ENCODE measurements at places on chromosomes 1 and 21. TPM values are rescaled to one million over a fixed set of nuclear protein-coding genes. Genes with fewer than 3 reads are reported as not detected.

GRCh38 chr1:24045771-24046170 is 65.6 kb upstream of the SRSF10 start:
- H3K4me3 ChIP-seq = no peak overlapping the region
- peak overlapping the region; percentile 48 for H3K27ac ChIP-seq
- DNase-seq = no peak
- H3K27me3 ChIP-seq = no peaks in the 10 kb centered on the region
- peaks cover 11% of the 10 kb centered on the region for H3K4me1 ChIP-seq

DNA sequence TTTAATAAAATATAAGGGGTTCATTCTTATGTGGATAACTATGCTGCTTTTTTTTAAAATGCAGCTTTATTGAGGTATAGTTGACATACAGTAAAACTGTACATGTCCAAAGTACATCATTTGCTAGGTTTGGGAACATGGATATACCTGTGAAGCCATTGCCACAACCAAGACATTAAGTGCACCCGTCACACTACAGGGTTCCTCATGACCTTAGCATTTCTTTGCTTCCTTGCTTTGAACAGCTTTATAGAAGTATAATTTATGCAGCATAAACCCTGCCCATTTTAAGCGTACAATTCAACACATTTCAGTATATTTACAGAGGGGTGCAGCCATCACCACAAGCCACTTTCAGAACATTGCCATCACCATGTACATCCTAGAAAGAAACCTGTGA is 26.3 kb downstream of the FHAD1 start:
- no peaks in the 10 kb centered on the region for H3K36me3 ChIP-seq
- DNase-seq = no peak
- H3K27ac ChIP-seq = no peak overlapping the region
- H3K27me3 ChIP-seq = no peaks in the 10 kb centered on the region
- no peak overlapping the region for H3K4me3 ChIP-seq

ATXN7L2 gene
- total RNA-seq = 3.6 TPM

GPR52 gene
- total RNA-seq = 1.1 TPM

- peaks cover 30% of the 10 kb centered on the region for H3K4me1 ChIP-seq
- no peak overlapping the region for H3K4me3 ChIP-seq
- H3K27ac ChIP-seq = peak overlapping the region; percentile 40
- peak; percentile 55 for DNase-seq
- no peaks in the 10 kb centered on the region for H3K27me3 ChIP-seq
These were observed 11.2 kb upstream of the HMGCS2 start for GRCh38 chr1:119779869-119780356.

PTPRU gene
- total RNA-seq = 44.5 TPM

SPRR2G gene
- total RNA-seq = not detected

DNA sequence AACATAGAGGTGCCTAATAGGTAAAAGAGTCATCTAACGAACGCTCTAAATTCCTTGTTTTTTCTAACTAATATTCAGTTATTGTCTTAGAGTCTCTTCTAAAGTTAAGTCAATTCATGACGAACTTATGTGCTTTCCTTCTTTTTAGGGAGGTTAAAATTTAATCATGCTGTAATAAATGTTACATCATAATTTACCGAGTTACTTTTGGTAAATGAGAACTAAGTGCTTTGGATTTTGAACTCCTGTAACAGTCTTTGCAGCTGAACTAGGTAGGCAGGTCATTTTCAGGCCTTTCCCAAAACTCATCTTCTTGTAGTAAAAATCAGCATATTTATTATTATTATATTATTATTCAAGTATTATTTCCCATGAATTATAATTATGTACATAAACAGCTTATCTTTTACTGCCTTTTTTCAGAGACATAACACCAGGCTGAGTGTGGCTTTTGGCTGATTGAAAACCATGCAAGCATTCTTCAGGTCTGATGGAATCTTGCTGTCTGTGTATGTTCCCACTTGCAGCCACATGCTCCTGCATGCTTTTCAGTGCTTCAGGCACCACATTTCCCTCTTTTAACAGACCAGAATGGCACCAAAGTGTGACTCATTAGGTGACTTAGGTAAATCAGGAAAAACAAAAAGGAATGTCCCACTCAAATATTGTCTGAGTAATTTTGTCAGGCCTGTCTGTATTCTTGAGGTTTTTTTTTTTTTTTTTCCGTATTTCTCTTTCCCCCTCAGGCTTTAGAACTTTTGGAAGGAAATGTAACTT is 81.0 kb upstream of the CD55 start:
- H3K27me3 ChIP-seq = no peaks in the 10 kb centered on the region
- H3K4me1 ChIP-seq = no peaks in the 10 kb centered on the region
- H3K4me3 ChIP-seq = no peak overlapping the region
- no peak for DNase-seq

GRCh38 chr1:17207966-17208418 is 3.1 kb downstream of the PADI1 start:
- no peak for DNase-seq
- H3K4me3 ChIP-seq = no peak overlapping the region
- no peaks in the 10 kb centered on the region for H3K36me3 ChIP-seq
- no peaks in the 10 kb centered on the region for H3K27me3 ChIP-seq

DNA sequence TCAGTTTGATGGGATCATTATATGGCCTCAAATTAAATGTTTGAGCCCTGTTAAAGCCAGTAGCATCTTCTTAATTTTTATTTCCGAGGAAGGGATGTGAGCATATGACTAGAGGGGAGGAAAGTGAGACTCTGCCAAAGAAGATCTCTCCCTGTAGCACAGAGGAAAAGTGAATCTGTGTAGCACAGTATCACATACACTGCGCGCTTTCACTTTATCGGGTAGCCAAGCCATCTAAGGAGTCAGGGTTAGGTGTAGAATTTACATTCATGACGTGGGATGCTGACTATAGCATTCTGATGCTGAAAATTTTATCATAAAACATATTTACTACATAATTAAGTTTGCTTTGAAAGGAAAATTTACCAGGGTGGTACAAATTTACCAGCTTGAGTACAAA is 24.0 kb downstream of the LRRC8D start:
- no peak overlapping the region for H3K4me3 ChIP-seq
- no peak overlapping the region for H3K27ac ChIP-seq
- DNase-seq = no peak
- no peaks in the 10 kb centered on the region for H3K36me3 ChIP-seq
- H3K4me1 ChIP-seq = peaks cover 10% of the 10 kb centered on the region

DNA sequence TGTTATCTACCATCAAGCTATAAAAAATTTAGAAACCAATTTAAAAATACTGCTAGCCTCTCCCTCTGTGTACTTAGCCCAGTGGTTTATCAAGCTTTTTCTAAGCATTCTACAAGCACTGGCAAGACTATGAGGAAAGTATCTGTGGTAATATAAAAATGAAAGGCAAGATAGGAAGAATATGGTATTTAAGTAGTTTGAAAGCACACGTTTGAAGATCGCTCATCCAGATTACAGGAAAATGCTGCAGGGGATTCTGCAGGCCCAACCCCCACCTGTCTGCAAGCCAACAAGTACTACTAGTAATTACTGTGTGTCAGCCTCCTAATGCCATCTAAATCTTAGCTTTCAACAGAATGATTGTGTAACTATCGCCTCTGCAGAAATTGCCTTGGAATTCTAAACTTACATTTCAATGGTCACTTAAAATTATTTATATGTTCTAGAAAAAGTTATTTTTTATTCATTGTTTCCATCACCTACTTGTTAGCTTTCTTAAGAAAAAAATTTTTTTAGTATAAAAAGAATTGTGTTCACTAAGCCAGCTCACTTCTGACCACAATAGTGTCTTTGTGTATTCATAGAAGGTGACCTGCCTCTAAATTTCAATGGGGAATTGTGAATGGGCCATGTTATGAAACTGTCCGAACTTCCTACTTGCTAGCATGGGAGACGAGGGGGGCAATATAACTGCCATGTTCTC is 8.5 kb downstream of the ERRFI1 start:
- peak overlapping the region; percentile 1 for H3K27ac ChIP-seq
- H3K27me3 ChIP-seq = no peaks in the 10 kb centered on the region
- H3K4me3 ChIP-seq = no peak overlapping the region
- H3K36me3 ChIP-seq = peaks cover 23% of the 10 kb centered on the region
- no peak for DNase-seq
- H3K4me1 ChIP-seq = peaks cover 67% of the 10 kb centered on the region

DNA sequence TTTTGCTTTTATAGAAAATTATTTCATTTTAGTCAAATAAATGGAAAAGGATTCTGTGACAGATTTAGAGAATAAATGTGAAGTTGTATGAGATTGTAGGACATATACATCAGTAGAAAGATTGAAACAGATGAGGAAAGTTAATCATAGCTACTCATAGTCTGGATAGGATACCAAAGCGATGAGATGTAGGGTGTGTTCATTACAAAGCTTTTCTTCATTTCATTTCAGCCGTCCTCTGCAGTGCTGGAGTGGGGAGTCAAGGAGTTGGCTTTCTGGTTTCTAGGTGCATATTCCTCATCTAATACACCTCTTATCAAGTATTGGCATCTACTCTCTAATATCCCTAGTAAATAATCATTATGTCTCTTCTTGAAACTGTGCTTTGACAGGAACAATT is 149.5 kb upstream of the NEGR1 start:
- no peaks in the 10 kb centered on the region for H3K27me3 ChIP-seq
- H3K36me3 ChIP-seq = no peaks in the 10 kb centered on the region
- H3K4me3 ChIP-seq = no peak overlapping the region
- H3K4me1 ChIP-seq = no peaks in the 10 kb centered on the region

DENND1B gene
- total RNA-seq = 19.2 TPM

DNA sequence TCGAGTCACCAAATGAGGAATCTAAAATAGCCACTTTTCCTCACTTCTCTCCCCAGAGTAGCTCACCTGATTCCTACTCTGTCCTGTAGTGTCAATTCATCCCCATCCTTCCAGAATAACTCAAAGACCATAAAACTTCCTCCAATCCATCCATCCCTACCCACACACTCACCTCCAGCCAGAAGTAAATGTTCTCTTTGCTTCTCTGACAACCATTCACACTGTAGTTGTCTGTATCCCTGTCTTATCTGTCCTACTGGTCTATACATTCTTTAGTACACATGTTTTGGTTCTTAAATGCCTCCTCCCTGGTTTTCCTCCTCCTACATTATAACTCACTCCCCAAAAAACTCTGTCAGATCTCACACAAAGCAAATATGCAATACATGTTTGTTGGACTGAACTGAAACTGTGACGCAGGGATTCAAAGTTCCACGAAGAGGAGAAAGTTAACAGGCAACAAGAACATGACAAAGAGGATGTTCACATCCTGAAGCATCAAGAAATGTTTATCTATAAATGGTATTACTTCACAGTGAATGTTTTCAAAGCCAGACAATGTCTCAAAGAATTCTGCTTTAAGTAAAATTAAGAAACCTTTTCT is 11.0 kb downstream of the TP53BP2 start:
- H3K27ac ChIP-seq = peak overlapping the region; percentile 49
- H3K36me3 ChIP-seq = no peaks in the 10 kb centered on the region
- H3K4me3 ChIP-seq = no peak overlapping the region
- no peak for DNase-seq

DNA sequence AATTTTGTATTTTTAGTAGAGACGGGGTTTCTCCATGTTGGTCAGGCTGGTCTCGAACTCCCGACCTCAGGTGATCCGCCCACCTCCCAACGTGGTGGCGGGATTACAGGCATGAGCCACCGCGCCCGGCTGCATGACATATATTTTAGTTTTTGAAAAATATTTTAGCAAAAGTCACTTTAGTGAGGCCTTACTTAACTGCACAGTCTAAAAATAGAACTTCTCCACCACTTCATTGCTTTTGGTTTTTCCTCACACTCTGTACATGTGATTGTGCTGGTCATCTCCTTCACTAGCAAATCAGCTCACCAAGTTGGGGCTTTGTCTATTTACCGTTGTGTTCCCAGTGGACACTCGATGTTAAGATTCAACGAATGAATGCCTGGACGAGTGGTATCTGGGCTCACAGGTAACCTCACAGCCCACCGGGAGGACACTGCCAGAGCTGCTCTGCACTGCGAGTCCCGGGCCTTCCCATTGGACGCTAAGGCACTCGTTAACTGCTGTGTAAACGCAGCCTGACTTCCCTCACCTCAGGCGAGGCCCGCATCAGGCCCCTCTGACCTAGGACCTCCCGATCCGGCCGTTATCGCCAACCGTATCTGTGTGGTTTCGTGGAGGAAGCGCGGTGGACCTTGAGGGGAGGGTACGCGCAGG is 14.0 kb upstream of the ZNF692 start:
- peak overlapping the region; percentile 97 for H3K27ac ChIP-seq
- no peaks in the 10 kb centered on the region for H3K27me3 ChIP-seq
- DNase-seq = peak; percentile 64

CFHR2 gene
- 0.40 TPM for total RNA-seq

DNA sequence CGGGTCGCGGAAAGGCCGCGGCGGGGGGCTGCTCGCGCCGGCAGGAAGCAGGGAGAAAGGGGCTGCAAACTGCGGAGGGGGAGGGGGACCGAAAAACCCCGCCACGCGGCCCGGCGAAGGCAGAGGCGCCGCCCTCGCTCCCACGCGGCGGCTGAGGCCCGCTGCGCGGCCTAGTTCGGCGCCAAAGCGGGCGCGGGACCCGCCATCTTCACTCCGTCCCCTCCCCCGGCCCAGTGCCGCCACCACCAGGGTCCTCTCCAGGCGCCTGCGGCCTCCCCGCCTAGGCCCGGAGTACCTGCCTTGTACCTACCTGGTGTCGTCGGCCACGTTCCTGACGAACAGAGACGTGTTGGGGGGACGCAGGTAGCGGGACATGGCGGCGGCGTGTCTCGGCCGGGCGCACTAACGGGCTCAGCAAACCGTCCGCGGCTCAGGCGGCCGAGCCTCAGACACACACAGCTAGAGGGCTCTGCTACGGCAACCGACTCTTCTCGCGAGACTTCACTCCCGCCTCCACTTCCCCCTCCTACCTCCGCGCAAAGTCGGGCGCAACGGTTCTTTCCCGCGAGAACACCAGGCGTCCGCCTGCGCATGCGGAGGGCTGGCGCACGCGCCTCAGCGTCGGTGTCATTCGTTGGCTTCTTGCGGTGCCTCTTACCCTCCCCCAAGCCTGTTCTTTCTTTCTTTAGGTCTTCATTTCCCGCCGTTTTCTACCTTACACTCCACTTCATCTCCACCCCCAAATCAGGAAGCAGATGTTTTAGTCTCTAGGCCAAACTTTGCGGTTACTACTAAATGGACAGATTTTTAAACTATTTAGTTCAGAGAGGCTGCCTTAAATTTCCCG is at the start of gene SRSF10:
SRSF10 (minus strand) TSS at position 447 of the 847 bp plus-strand sequence; CDS start at position 375, 72 bp downstream.
- H3K27ac ChIP-seq = peak within 1 kb of the TSS; percentile 96
- H3K4me3 ChIP-seq = peak within 1 kb of the TSS; percentile 92
- H3K27me3 ChIP-seq = no peaks in the 10 kb centered on the region
- peaks cover 46% of the 10 kb centered on the region for H3K4me1 ChIP-seq
- H3K36me3 ChIP-seq = no peaks in the 10 kb centered on the region
- DNase-seq = peak; percentile 98
